Activated naive CD4-positive, alpha-beta T cell treated with anti-CD3 and anti-CD28 coated beads for 36 hours (primary cell): ENCODE measurements at places on chromosomes 2 and 18.
A peak's percentile ranks its signal among the peaks of the same experiment; 100 is the strongest.

GRCh38 chr2:20050104-20050645, 1.3 kb downstream of the LAPTM4A start:
- peak; percentile 52 for DNase-seq

DNA sequence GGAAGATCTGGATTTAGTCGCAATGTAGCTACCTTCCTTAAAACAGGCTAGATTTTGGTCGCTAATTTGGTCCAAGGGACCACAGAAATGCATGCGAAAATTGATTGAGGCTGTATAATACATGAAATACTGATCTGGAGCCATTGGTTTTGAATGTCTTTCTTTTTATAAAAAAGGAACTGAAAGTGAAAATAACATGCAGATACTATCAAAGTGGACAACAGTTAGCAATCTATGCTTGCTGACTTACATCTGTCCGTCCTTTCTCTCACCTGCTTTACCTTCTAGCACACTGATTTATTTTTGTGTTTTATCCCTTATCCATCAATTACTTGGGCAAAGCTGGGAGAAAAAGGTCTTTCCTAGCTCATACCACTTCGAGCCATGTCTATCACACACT, 1459.8 kb upstream of the ACVR2A start:
- no peak for DNase-seq

GRCh38 chr18:65791719-65792118, 40.9 kb downstream of the CDH7 start:
- no peak for DNase-seq

DNA sequence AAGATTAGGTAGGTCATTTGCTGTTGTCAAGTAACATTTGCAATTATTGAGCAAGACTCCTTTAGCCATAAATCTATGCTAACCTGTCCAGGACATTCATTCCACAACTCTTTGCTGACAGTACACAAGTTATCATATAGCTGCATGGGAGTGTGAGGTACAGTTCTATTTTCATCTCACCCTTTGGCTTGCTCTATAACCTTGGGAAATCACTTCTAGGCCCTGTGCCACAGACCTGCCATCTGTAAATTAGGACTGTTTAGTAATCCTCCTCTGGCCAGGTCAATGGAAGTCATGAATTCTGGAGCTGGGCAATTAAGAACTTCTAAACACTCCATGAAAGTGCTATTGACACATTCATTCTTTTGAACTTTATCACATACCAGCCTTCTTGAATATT, 34.6 kb upstream of the PAIP2B start:
- no peak for DNase-seq

DNA sequence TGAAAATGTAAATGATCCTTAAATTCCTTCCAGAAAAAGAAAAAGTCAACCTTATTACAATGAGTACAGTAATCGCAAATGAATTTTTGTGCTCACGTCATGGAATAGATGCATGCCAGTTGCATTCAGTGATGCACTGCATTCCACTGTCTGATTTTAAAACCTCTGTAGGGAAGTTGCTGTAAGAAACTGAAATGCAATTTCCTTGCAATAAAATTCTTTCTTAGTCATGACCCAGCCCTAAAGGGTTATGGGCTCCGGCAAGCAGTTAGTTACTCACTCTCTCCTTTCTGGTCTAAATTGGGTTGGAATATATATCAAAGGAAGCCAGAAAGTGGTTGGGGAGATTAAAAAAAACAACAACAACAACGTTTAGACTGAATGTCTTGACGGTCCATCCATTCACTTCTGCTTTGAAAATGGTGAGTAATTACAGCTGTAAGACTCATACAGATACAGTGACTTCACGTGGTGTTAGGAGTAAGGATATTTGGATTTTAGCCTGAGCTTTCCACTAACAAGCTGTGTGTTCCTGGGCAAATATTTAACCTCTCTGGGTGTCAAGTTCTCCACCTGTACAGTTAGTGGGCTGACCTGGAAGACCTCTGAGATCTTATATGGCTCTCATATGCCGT, 8.6 kb upstream of the RND3 start:
- DNase-seq: no peak

DNA sequence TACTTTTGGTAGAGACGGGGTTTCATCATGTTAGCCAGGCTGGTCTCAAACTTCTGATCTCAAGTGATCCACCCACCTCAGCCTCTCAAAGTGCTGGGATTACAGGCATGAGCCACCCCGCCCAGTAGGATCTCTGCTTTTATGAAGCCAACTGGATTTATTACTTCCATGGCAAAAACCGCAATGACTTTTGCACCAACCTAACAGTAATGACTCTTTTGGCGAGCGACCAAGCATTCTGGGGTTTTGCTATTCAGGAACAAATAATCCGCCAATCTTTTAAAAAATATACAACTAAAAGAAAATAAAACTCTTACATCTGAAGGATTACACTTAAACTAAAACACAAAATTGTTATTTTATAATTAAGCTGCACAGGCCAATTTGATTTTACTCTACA, 260.6 kb downstream of the ZEB2 start:
- DNase-seq: no peak

- no peak for DNase-seq
Observed at GRCh38 chr2:227674485-227674884, 7.9 kb downstream of the SCYGR5 start.

- no peak for DNase-seq
Observed at GRCh38 chr18:57080479-57080878, 66.4 kb upstream of the BOD1L2 start.

- DNase-seq: no peak
Observed at GRCh38 chr18:24837066-24837465, 376.6 kb downstream of the HRH4 start.

GRCh38 chr2:107064750-107065149, 178.8 kb upstream of the ST6GAL2 start:
- no peak for DNase-seq

DNA sequence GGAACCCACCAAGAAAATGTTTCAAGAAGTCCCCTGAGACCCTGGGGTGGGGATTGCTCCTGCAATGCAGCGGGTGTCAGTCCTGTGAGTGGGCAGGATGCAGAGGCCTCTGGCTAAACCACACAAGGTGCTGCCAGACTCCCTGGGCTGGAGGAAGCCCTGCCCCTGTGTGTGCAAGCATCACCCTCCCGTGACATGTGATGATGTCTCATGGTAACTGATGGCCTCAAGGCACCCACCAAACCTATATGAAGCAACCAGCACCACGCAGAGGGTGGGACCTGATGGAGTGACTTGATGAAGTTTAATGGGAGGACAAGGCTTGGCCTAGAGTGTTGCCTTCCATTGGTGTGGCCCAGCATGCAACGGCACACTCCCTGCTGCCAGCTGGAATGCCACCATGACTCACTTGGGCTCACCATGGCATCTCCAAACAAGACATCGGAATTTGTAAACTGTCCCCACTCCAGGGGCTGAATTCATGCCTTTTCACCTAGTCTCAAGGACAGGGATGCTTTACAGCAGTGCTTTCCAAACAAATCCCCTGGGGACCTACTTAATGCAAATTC, 8.7 kb upstream of the SLC14A1 start:
- no peak for DNase-seq

- no peak for DNase-seq
Observed at GRCh38 chr2:99140860-99141109, 722 bp upstream of the C2orf15 start.

GRCh38 chr2:15834381-15835031, 105.8 kb upstream of the MYCN start:
- DNase-seq: no peak

DNA sequence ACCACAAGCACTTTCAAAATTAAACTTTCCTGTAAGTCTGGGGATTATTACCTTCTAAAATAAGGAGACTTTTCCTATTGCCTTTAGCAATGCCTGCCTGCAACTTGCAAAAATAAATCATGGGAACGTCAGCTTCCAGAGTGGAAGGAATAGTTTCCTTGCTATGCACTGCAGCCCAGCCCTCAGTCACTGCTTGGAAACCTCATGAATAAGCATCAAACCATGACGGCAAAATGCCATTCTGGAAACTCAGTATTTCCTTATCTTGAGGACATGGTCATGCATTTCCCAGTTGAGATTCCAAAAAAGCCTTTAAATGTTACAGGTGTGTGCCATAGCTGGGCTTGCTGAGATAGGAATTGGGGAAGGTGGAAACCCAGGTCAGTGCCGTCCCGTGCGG, 84.2 kb upstream of the OTOS start:
- DNase-seq: no peak

GRCh38 chr18:54127759-54128378, 96.6 kb downstream of the MBD2 start:
- peak; percentile 64 for DNase-seq
